Activated naive CD8-positive, alpha-beta T cell treated with anti-CD3 and anti-CD28 coated beads, Interleukin-2, amount 10 ng/mL, durations not matched to agents 7 days and 5 days (primary cell): ENCODE measurements at places on chromosomes 5 and 9.

GRCh38 chr5:67209141-67209771, 12.7 kb upstream of the CD180 start:
- H3K36me3 ChIP-seq: peaks cover 10% of the 10 kb centered on the region
- peak; percentile 64 for DNase-seq
- no peaks in the 10 kb centered on the region for H3K27me3 ChIP-seq
- H3K4me3 ChIP-seq: peak overlapping the region; percentile 16

DNA sequence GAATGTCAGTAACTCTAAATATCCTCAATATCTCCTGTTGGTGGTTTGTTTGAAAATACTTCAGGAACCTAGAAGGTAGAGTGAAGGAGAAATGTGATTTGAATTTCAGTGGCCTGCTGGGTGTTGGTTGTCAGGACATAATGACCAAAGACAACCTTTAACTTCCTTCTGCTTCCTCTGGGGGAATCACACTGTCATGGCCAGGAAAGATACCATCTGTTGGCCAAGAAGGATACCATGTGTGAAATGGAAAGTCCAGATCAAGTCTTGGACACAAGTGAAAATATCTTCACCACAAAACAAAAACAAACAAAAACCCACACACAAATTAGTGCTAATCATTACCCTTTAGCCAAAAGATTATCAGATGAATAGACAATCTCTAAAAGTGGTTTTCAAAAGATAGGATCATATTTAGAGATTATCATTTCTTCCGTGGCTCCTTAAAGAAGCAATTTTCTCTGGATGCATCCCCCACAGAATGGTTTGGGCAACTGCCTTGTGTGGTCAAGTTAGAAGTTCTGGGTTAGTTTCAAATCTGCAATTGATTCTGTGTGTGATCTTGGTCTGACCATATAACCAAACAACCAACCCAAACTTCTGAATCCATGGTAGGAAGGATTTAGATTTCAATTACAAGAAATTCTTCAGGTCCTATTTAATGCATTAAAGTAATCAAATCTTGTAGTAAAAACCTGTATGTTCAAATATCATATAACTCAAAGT, 1.6 kb downstream of the C1QTNF3 start:
- no peak for DNase-seq
- peaks cover 4% of the 10 kb centered on the region for H3K36me3 ChIP-seq
- H3K4me1 ChIP-seq: peaks cover 4% of the 10 kb centered on the region
- H3K4me3 ChIP-seq: no peak overlapping the region

DNA sequence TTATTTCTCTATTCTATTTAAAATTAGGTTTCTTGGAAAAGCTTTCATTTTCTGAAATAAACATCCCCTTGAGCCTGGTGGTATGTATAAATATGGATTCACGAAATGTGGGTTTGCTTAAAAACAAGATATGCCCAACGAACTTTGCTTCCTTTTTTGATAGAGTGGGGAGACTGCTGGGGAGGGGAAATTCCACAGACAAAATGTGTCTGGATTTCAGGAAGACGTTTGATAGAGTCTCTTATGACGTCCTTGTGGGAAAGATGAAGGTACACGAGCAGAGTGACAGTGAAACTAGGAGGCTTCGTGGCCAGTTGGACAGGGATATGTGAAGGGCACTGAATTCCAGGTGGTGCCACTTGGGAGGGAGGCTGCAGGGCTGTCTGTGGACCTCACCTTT, 84.5 kb upstream of the RPS23 start:
- H3K27me3 ChIP-seq: no peaks in the 10 kb centered on the region
- no peak for DNase-seq
- no peak overlapping the region for H3K27ac ChIP-seq
- H3K4me3 ChIP-seq: no peak overlapping the region
- H3K4me1 ChIP-seq: peaks cover 21% of the 10 kb centered on the region
- H3K36me3 ChIP-seq: no peaks in the 10 kb centered on the region

GRCh38 chr9:94867281-94867841, 140.9 kb downstream of the AOPEP start:
- H3K36me3 ChIP-seq: peaks cover 1% of the 10 kb centered on the region
- no peak overlapping the region for H3K27ac ChIP-seq
- no peak overlapping the region for H3K4me3 ChIP-seq
- DNase-seq: no peak
- peaks cover 26% of the 10 kb centered on the region for H3K4me1 ChIP-seq
- H3K27me3 ChIP-seq: peaks cover 8% of the 10 kb centered on the region

GRCh38 chr5:59140133-59140532, 557.3 kb downstream of the RAB3C start:
- no peaks in the 10 kb centered on the region for H3K27me3 ChIP-seq
- H3K36me3 ChIP-seq: peaks cover 7% of the 10 kb centered on the region

DNA sequence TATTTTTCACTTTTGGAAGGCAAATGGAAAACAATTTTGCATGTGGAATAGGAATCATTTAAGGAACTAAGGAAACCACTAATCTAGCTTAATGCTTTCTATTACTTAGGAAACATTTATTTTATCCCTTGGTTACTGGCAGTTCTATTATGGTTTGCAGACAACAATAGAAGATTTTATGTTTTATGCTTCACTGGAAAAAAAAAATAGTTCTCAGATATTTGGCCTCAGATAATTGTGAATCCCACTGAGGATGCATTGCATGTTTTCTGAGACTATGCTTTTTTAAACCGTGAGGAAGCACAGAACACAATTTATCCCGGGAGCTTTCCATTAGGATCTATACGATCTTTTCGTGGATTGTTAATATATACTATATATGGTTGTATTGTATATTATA, 356.9 kb downstream of the CSNK1G3 start:
- H3K36me3 ChIP-seq: no peaks in the 10 kb centered on the region
- H3K27ac ChIP-seq: no peak overlapping the region
- H3K27me3 ChIP-seq: no peaks in the 10 kb centered on the region
- no peaks in the 10 kb centered on the region for H3K4me1 ChIP-seq

DNA sequence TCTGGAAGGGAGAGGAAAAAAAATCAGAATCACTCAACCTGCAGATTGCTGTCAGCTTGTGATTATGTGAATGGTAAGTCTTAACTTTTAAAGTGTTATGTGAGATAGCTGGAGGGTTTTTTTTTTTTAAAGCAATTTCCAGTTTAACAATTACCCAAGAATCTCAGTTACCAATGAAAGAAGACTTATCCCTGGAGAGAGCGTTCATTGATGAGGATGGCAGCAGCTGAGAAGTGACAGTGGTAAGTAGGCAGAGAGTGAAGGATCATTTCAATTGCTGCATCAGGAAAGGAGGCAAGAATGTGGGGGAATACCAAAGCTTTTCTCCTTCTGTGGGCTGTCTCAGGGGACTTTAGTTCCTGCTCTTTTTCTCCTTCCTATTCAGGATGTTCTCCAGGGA, 370.2 kb upstream of the C9orf72 start:
- no peaks in the 10 kb centered on the region for H3K27me3 ChIP-seq
- H3K36me3 ChIP-seq: no peaks in the 10 kb centered on the region
- no peak overlapping the region for H3K27ac ChIP-seq
- no peak overlapping the region for H3K4me3 ChIP-seq
- DNase-seq: no peak
- no peaks in the 10 kb centered on the region for H3K4me1 ChIP-seq

DNA sequence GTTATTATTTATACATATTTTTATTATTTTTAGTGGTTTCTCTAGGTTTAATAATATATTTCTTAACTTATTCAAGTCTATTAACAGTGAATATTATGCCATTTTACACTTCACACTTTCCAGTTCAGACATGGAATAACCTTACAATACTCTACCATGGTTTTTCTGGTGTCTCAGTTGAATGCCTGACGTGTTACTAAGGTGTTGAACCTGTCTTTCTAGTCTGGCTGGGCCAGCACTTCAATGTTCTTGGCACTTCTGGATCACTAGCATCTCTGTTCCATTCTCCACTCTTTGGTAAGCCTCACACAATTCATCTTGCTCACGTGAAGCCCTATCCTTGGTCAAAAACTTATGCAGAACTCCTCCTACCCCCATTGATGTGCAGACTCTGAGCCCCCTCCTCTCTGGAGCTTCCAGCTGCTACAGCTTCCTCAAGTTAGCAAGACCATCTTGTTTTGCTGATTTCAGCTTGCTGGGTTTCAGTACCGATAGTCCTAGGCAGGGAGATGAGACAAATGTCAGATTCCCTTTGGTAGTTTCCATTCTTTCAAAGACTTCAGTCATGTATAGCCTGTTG, 243.1 kb downstream of the FBXO4 start:
- peaks cover 2% of the 10 kb centered on the region for H3K27me3 ChIP-seq
- DNase-seq: no peak
- H3K4me3 ChIP-seq: no peak overlapping the region
- no peaks in the 10 kb centered on the region for H3K4me1 ChIP-seq

DNA sequence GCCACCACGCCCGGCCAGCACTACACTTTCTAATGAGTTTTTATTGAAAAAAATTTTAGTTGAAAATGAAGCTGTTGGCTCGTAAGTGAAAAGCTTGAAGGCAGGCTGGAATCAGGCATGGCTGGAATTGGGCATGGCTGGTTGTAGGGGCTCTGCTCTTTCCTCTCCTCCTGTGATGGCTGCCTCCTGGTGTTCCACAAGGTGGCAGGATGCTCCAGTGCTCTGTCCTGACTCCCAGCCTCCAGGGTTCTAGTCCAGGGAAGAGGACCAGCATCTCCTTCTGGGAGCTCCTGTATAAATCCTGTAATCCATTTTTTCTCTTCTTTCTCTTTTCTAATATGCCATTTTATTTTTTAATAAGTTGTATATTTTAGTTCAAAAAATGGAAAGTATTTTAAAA, 57.2 kb upstream of the DHFR start:
- peaks cover 37% of the 10 kb centered on the region for H3K36me3 ChIP-seq
- H3K27ac ChIP-seq: no peak overlapping the region
- no peak for DNase-seq
- H3K4me1 ChIP-seq: peaks cover 25% of the 10 kb centered on the region

DNA sequence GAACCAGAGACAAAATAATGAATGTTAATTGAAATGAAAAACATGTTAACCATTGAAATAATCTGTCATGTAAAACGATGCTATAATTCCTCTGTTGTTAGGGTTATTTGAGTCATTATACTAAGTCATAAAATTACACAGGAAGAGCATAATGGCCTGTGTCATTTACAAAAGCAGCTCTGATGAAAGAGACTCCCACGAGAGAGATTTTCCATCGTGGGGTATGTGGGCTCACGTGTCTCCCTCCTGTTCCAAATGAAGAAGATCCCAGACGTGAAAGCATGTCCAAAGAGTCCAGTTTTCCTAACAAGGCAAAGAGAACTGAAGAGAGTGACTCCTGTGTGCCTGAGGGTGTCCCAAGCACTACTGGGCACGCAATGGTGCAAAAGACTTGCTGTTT, 379.8 kb downstream of the SPOCK1 start:
- no peak for DNase-seq
- peaks cover 5% of the 10 kb centered on the region for H3K4me1 ChIP-seq
- H3K4me3 ChIP-seq: no peak overlapping the region
- no peak overlapping the region for H3K27ac ChIP-seq
- H3K27me3 ChIP-seq: peaks cover 2% of the 10 kb centered on the region
- H3K36me3 ChIP-seq: no peaks in the 10 kb centered on the region

- no peak for DNase-seq
- H3K36me3 ChIP-seq: no peaks in the 10 kb centered on the region
- H3K27ac ChIP-seq: no peak overlapping the region
- H3K4me3 ChIP-seq: no peak overlapping the region
Observed at GRCh38 chr5:125965577-125965976, 457.6 kb upstream of the GRAMD2B start.

DNA sequence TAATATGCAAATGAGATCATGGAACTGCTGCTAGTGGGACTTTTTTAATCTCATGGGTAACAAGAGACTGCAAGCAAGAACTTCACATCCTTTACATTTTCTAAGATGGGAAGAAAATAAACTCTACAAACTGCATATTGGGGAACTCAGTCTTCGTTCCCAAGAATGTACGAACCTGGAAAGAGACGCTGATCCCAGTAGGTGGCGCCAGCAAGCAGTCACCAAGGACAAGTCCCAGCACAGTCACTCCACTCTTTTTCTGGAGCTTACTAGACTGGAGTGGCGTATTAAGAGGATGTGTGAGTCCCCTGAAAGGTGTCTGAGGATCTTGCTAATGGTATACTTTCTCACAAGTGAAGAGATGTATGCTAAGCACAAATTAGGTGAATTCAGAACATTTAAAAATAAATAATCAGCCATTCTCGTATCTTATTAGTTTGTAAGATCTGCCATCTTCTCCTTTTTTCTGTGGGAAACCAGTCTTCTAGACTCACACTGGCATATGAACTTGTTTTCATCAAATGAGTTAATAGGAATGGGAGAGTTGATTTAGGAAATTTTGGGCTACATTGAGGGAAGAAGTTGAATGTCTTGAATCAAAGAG, 16.0 kb upstream of the PUM3 start:
- no peaks in the 10 kb centered on the region for H3K36me3 ChIP-seq
- no peak overlapping the region for H3K27ac ChIP-seq
- peaks cover 13% of the 10 kb centered on the region for H3K27me3 ChIP-seq
- H3K4me1 ChIP-seq: peaks cover 4% of the 10 kb centered on the region
- peak; percentile 45 for DNase-seq
